Left cardiac atrium (tissue), 4 donors: ENCODE measurements at places on chromosomes 4 and X.

DNA sequence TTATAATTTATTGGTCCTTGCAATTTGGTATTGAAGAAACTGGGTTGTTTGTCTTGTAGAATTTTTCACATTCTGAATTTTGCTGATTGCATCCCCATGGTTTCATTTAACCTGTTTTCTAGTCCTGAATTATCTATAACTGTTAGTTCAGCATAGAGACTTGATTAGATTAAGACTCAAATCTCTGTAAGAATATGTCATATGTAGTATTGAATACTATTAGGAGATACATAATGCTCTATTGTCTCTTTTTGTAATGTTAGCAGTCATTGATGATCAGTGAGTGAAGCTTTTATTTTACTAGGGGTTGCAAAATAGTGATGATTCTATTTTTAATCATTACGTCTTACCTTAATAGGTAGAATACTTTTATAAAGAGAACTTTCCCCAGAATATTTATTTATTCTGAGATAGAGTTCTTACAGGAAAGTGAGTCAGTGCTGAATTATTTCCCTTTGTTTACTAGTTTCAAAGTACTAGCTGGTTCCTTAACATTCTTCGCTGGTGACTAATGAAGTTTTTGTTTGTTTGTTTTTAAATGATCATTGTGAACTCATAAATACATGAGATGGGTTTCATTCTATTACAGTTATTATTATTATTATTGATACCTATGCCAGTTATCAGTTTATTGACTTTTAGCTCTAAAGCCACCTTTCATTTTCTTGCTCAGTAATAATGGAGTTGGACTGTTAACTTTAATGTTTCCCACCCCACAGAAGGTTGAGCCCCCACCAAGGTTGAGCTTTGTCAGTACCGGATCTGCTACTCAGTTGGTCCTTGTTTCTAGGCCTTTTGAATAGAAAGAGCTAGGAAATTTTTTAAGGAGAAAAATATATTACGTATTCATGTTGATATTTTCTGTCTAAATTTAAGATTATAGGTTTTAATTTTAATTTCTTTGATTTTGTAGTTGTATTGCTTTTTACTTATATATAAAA is 102.3 kb downstream of the LARP1B start:
- no peak for DNase-seq

DNA sequence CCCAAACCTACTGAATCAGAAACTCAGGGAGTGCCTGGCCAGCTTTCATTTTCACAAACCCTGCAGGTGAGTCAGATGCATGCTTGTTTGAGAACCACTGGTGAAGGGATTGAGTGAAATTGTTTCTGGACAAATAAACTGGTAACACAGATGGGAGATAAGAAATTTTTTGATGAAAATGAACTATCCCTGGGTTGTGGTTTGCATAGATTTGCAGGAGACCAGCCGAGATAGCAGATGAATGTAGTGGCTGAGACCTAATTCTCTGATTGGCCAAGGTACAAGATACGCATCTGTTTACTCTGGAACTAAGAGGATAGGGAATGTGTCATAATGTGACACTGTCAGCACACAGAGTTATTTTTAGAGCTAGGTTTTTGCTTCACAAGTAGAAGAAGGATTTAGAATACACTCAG is 117.8 kb upstream of the NOCT start:
- DNase-seq, result no peak

DNA sequence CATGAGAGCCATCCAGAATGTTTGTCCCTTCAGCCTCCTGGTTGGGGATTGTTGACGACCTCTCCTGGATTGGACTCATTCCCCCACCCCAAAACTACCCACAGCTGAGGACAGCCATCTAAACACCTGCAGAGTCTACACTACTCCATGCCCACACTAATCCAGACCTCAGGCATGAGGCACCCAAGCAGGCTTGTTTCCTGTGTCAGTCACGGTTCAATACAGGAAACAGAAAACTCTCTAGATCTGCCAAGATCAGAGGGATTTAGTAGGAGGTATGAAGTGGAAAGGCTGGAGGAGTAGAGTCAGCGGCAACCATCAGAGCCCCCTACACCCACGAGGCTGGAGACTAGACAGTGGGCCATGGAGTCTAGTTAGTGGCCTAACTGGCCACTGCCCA is 37.7 kb downstream of the HAND2 start:
- no peak for DNase-seq

GRCh38 chr4:167233685-167234315 is 494 bp downstream of the SPOCK3 start:
- DNase-seq, result no peak

GRCh38 chr4:180650273-180650672 is 1592.9 kb upstream of the TENM3 start:
- DNase-seq, result no peak
